ENCODE measurements at places on chromosomes 16 and 17.

DNA sequence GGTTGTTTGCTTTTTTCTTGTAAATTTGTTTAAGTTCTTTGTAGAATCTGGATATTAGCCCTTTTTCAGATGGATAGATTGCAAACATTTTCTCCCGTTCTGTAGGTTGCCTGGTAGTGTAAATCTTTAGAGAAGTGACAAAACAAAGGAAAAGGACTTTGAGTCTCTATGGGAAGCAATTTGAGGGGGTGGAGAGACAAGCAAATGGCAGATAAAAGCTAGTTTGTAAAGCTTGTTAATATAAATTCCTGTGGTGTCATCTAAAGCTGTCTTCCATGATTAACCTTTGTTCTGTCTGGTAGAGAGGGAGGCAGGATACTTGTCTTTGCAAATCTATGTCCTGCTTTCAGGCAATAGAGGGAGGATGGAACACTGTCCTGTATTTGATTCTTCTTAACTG, 40.6 kb upstream of the CACNG4 start:
- no peak for DNase-seq

DNA sequence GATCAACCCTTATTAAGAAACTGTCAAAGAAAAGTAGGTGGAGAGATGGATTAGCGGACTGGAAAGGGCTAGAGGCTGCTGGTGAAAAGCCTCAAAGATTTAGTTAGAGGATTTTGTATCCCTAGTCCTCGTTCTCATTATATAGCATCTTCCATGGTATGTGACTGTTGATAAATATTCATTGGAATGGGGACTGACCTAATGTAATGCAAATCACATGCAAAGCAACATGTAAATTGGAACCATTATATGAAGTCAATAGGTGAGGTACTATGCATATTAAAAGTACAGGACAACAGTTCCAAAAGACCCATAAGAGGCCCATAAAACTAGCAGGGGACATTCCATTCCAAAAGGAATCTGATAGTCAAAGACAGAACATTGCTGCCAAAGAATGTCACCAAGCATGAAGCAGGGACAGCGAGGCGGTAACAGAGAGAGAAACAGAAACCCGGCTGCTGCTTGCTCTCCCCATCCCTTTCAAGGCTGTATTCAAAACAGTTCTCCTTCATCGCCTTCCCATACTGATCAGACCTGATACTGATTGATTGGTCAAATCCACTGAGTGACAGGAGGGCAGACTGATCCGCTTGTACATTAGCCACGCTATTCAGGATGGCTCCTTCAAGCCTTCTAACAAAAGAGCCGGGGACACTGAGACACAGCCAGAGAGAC, 44.5 kb downstream of the SOX9 start:
- no peak for DNase-seq

DNA sequence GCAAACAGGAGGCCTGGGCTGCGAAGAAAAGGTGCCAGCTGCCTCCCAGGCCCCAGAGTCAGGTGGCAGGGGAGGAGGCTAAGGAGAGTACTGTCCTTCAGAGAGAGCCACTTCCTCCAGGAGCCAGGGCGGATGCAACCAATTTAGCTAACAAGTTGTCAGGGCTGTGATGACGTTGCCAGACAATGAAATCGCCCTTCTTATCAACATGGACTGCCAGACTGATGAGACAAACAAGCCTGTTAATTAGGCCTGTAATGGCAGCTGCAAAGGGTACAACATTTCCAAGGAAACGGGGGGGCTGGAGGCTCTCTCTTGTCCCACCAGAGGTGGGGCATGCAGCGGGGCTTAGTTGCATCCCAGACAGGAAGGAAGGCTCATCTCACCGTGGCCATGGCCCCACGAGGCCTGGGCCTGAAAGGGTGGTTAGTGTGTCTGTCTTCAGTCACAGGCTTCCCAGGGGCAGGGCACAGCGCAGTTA, 111.8 kb downstream of the SDK2 start:
- no peak for DNase-seq

GRCh38 chr17:50365649-50366393, 7.2 kb downstream of the MRPL27 start:
- no peak for DNase-seq

GRCh38 chr17:76884995-76885893, 17.0 kb downstream of the MGAT5B start:
- no peak for DNase-seq

DNA sequence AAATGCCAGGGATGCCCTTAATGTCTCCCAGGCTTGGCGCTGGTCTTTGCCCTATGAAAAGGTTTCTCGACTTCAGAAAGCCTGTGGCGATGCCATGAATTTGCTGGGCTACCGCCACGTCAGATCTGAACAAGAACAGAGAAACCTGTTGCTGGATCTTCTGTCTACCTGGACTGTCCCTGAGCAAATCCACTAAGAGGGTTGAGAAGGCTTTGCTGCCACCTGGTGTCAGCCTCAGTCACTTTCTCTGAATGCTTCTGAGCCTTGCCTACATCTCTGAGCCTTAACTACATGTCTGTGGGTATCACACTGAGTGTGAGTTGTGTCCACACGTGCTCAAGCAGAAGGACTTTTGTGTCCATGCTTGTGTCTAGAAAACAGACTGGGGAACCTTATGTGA, 11.4 kb downstream of the CHST4 start:
- DNase-seq: no peak

GRCh38 chr16:74252329-74252728, 44.3 kb upstream of the PSMD7 start:
- DNase-seq: no peak

DNA sequence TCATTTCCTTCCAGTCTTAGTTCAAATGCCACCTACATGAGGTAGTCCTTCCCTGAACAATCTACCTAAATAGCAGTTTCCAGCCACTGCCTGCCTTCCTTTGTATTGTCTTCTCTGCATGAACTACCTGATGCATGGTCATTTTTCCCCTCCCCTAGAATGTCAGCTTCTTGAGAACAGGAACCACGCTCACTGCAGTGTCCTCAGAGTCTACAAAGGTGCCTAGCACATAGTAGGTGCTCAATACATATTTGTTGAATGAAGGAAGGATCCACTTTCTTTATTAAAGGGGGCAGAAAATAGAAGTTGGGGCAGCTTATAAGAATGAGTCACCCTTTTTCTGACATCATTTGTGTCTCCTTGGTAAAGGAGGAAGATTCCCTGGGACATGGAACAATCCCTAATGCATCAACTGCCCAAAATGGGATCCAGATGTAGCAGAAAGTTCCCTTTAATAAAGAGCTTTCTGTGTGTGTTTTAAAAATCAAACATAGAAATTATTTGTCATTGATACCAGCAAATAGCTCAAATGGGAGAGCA, 4.4 kb upstream of the CYLD start:
- DNase-seq: no peak

DNA sequence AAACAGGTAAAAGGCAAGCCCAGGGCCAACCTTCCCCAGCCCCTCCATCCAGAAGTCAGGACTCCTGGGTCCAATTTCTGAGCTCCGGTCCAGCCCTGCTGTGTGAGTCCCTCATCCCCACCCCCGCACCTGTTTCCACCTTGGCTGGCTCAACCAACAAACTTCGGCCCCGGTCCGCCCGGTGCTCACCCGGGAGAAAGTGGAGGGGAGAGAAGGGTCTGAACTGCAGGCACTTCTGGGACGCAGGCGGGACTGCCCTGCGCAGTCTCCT, 541 bp downstream of the RHBDF2 start:
- no peak for DNase-seq

DNA sequence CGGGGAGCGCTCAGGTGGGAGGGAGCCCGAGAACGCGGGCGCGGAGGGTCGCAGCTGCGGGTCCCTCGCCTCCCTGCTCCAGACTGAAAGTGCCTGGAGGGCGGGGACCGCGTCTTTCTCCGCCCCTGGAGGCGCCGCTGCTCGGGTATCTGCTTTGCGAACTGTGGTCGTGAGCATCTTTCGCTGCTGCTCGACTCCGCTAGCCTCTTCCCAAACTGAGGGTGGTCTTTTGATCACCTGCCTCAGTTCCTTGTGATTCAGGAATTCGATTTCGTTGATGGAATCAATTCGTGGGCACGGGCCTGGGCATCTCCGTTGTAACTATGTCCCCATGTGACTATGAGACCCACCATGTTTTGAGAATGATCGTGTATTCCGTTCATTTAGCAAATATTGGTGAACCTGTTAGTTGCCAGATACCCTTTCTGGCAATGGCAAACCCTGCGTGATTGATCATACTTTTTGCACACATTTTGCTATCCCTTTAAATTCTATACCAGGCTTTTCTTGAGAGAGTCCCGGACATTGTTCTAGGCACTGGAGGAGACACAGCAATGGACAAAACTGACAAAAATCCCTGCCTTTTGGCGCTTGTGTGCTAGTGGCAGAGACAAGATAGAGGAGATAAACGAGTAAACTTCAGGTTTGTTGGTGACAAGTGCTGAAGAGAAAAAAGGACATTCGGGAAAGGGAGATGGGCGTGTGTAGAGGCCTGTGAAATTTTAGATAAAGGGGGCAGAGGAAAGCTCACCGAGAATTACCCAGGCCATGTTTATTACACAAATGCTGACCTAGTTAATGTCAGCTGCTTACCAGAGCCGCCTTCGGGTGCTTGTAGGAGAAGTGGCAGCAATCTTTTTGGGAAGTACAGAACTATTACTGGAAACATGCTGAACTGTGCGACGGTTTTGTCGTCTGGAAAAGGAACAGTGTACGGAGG, 948 bp downstream of the UTP18 start:
- DNase-seq: no peak

DNA sequence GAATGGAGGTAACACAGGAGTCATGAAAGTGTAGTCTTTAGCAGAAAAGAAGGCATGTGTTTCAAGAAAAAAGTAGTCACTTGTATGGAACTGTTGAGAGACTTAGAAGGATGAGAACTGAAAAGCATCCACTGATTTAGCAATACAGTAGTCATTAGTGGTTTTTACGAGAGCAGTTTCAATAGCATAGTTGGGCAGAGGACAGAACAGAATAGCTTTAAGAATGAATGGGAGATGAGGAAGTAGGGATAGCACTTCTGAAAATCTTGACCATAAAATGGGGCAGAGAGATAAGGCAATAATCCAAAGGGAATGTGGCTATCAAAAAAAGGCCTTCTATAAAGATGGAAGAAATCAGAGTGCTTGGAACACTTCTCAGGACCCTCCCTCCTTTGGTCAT, 64.8 kb upstream of the C17orf78 start:
- DNase-seq: no peak

GRCh38 chr17:69350911-69351310, 24.0 kb upstream of the ABCA5 start:
- no peak for DNase-seq

- DNase-seq: no peak
Observed at GRCh38 chr17:62643496-62643895, 16.0 kb downstream of the MRC2 start.

- no peak for DNase-seq
Observed at GRCh38 chr17:30241051-30241450, 5.6 kb upstream of the SLC6A4 start.

DNA sequence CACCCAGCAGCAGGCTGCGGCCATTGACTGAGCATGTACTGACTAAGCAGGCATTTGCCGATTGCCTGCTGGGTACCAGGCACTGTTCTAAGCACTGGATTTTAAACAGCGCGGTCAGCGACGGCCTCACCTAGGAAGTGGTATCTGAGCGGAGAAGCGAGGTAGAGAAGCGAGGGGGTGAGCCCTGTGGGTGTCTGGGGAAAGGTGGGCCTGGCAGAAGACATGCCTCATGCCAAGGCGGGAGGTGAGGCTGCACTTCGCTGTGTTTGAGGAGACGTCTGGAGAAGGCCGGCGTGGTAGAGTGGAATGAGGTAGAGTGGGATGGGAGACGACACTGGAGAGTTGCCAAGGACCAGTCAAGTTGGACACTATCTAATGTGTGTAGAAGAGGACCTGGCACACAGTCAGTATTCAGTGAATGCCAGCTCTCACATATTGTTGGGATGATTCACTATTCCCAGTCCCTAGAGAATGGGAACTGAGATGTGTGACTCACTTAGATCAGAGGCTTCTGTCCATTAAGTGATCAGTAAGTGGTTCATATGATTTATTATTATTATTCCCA, 14.4 kb downstream of the SYCE1L start:
- DNase-seq: no peak

- DNase-seq: no peak
Observed at GRCh38 chr17:80765241-80765961, 220.8 kb downstream of the RPTOR start.

GRCh38 chr16:66690106-66690847, 6.3 kb downstream of the CMTM4 start:
- no peak for DNase-seq

GRCh38 chr16:85094812-85095211, 17.5 kb downstream of the CIBAR2 start:
- DNase-seq: no peak

DNA sequence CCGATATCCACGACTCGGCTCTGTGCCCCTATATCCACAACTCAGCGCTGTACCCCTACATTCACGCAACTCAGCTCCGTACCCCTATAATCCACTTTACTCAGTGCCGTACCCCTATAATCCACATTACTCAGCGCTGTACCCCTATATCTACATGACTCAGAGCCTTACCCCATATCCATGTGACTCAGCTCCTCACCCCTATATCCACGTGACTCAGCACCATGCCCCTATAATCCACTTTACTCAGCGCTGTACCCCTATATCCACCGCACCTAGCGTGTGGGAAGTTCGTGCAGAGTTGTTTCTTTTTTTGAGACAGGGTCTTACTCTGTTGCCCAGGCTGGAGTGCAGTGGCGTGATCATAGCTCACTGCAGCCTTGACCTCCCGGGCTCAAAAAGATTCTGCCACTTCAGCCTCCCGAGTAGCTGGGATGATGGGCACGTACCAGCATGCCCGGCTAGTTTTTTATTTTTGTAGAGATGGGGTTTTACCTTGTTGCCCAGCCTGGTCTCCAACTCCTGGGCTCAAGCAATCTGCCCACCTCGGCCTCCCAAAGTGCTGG, 17.4 kb downstream of the CYB5D2 start:
- DNase-seq: no peak

DNA sequence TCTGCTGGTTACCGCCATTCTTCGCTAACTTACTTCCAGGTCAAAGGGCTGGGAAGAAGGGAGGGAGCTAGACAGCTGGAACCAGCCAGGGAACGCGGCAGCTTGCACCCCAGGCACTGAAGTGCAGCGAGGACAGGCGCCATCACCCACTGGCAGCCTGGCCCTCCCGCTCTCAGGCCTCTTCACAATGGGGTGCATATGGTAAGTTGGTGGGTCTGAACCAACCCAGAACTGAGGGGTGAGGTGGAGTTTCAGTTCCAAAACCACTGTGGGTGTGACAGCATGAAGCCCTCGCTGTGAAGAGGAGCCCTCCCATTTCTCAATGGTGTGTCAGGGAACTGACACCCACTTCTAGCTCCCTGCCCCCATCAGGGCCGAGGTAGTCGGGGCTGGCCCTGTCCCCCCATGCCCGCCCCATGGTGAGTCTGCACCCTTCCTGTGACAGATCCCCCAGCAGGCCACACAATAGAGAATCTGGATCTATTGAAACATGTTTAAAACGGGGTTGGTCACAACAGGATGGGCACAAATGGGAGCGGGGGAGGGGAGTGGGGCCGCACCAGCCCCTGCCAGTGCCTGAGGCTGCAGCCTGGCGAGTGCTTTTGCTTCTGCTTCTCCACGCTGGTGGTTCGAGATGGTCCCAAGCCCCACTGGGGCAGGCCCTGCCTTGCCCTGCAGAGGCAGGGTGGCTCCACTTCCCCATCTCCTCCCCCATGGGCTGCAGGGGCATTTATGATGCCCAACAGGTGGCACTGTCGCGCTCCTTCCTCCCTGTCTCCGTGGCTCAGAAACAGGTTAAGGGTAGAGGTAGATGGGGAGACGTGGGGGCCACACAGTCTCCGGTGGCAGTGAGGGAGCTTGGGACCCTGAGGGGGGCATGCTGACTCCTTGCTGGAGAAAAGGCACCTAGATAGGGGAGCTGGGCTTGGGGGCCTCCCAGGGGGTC, 2.3 kb downstream of the LIMD2 start:
- DNase-seq: no peak

All from AG09319 (cell line).